ENCODE measurements at places on chromosomes 1 and 21. TPM values are rescaled to one million over a fixed set of nuclear protein-coding genes. Genes with fewer than 3 reads are reported as not detected.

DNA sequence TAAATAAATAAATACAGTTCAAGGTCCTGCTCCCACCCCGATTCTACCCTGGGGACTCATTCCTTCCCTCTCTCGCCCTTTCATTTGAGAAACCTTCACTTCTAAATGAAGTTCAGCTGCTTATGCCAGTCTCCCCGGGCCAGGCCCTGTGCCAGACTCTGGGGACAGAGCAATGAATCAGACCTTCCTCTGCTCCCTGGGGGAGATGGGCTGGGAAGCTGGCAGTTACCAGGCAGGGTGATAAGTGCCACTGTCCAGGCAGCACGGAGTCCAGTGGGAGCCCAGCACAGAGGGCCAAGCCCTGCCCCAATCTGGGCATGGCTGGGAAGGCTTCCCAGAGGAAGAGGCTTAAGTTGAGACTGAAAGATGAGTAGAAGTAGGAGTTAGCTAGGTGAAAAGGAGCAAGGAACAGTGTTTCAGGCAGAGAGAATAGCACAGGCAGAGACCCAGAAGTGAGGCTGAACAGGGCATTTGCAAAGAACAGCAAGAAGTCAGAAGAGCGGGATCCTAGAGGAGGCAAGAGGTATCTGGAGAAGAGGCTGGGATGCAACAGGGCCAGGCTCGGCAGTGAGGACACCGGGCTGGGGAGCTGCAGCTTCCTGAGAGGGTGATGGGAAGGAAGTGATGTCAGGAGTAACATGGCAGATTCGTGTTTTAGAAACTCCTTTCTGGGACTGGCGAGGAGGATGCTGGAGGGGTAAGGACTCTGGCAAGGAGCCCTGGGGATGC lies 13.5 kb downstream of the KCNQ4 start:
- no peak for DNase-seq

DNA sequence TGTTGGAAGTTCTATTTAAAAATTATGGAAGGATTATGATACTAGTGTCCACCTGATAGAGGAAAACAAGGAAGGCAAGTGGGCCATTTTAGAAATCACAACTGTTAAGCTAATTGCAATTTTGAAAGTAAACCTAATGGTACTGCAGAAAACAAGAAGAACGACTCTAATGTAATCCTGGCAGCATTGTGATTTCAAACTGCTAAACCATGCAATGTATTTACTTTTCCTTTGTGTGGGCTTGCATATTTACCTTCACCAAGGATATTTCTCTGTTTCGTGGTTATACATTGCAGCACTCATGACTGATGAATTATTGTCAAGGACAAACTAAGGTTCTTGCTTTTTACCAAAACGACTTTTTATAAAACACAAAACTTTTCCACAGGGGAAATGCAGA lies 88.1 kb downstream of the TM2D1 start:
- no peak for DNase-seq

- no peak for DNase-seq
These were observed 28.3 kb upstream of the BTG2 start for GRCh38 chr1:203276916-203277545.

Gene OPTC
- not detected for polyA plus RNA-seq

Gene C1orf116
- polyA plus RNA-seq = 0.13 TPM

- no peak for DNase-seq
These were observed 7.2 kb downstream of the CD34 start for GRCh38 chr1:207903767-207904166.

All from muscle of back (tissue), 13 donors.